ENCODE measurements at places on chromosomes 4 and X.

DNA sequence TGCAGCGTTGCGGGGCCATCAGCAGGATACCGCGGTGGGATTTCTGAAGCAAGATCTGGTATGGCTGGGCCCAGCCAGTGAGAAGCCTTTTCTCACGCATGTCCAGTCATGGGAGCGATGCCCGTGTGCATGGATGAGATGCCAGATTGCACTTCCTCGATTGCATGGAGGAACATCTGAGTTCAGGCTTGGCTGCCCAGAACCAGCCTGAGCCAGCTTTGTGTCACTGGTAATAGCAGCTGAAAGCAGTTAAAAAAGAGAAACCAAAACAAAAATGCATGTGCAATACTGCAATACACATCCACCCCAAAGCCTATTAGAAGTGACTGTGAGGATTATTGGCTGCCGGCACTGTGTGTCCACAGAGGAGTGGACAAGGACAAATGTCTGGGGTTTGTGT, 59.3 kb downstream of the PSAPL1 start:
- no peak for DNase-seq

GRCh38 chr4:3779509-3779908, 13.3 kb downstream of the ADRA2C start:
- DNase-seq, result no peak

DNA sequence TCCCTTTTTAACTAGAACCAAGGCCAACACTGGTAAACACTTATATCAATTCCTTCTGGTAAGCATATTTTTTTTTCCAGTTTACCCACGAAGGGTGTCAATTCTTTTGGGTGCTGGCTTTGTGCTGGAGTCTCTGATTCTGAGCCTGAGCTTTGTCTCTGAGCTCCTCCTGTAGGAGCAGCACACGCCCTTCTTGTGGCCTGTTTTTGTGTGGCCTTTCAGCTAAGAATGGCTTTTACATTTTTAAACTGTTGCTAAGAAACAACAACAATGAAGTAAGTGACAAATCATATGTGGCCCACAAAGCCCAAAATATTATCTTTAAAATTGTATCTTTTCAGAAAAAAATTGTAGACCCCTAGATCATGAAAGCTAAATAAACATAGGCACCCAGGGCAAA, 98.0 kb upstream of the TBC1D9 start:
- no peak for DNase-seq

DNA sequence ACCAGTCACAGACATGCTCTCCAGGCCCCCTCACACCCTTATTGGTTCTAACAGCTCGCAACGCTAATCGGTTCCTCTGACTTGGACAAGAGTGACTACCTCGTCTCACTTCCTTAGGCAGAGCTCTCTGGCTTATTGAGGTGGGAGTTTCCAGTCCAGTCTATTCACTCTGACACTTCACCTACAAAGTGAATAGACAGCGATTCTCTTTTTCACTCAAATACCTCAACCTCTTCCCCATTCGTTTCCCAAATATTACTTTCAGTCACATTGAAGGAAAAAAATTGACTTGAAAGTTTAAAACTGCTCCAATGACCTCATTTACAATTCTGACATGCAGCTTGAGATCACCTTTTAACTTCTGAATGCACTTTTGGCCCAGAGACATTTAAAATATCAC, 17.7 kb downstream of the HELT start:
- DNase-seq, result no peak

- no peak for DNase-seq
Measured at GRCh38 chrX:46407036-46407752, 138.0 kb downstream of the ZNF674 start.

DNA sequence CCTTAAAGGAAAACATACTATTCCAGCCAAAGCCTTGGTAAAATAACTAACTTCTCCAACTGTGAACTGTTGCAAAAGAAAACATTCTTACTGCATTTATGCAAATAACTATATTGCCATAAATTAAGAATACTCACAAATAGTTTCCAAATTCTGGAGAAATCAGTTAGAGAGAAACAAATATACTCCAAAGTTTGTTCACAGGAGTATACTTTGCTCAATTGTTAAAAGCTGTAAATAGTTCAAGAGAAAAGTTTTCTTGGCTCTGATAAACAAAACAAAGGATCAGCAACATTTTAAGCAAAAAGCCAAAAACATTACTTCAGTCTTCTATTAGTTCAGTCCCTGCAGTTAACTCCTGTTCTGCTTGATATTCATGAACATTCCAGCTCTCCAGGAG, 83.0 kb downstream of the EIF4E start:
- no peak for DNase-seq

GRCh38 chrX:12360986-12361598, 222.8 kb downstream of the FRMPD4 start:
- DNase-seq, result no peak

DNA sequence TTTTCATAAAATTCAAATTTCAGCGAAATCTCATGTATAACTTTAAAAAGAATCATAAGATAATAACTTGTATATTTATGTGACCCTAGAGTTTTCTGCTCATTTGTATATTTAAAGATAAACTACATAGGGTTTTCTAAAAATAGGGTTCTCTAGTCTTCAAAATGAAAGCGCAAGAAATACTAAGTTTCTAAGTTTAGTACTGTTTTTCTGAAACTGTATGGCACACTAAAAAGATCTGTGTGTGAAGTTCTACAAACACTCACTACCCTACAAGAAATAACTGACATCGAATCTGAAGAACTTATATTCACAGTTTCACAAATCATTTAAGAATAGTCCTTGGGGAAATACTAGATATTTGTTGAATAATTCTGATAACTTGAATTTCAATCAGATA, 38.7 kb upstream of the NDST4 start:
- no peak for DNase-seq

GRCh38 chr4:41136456-41136855, 77.9 kb downstream of the APBB2 start:
- no peak for DNase-seq

- DNase-seq, result no peak
Measured at GRCh38 chr4:169663831-169664230, 43.5 kb downstream of the CLCN3 start.

GRCh38 chr4:95362906-95363558, 185.7 kb downstream of the UNC5C start:
- DNase-seq, result no peak

- DNase-seq, result no peak
Measured at GRCh38 chrX:41604766-41605543, 83.8 kb upstream of the GPR34 start.

GRCh38 chr4:109495514-109495913, 61.9 kb downstream of the SEC24B start:
- DNase-seq, result no peak

Measured in activated CD8-positive, alpha-beta memory T cell treated with anti-CD3 and anti-CD28 coated beads for 1 hour (primary cell).